ENCODE measurements at places on chromosomes 16 and 17. TPM values are rescaled to one million over a fixed set of nuclear protein-coding genes. Genes with fewer than 3 reads are reported as not detected.

Gene CORO1A
- 27.3 TPM for polyA plus RNA-seq

Gene GP2
- 17.6 TPM for polyA plus RNA-seq

Gene ACTG1
- 3,459 TPM for polyA plus RNA-seq

Gene BRIP1
- polyA plus RNA-seq = 6.4 TPM

Gene FAM83G
- polyA plus RNA-seq = 37.3 TPM

Gene SLC22A31
- polyA plus RNA-seq = 4.7 TPM

Gene MYO15A
- 0.22 TPM for polyA plus RNA-seq

DNA sequence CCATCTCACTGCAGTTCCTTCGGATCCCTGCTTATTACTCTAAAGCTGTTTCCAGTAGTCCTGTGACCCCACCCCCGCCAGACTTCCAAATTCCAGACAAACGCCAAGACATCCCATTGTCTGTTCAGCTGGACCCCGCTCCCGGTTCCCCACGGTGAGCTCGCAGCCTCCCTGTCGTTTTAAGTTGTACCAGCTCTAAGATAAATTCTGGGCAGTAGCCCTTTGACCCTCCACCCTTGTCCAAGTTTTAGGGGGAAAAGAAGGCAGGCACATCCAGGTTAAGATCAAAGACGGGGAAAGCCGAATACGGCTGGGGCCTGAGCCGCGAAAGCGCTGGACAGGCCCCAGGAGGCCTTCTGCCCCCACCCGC is 589 bp downstream of the ARL6IP1 start:
- H3K4me1 ChIP-seq = peaks cover 5% of the 10 kb centered on the region
- DNase-seq = no peak
- no peaks in the 10 kb centered on the region for H3K27me3 ChIP-seq
- peaks cover 2% of the 10 kb centered on the region for H3K36me3 ChIP-seq

DNA sequence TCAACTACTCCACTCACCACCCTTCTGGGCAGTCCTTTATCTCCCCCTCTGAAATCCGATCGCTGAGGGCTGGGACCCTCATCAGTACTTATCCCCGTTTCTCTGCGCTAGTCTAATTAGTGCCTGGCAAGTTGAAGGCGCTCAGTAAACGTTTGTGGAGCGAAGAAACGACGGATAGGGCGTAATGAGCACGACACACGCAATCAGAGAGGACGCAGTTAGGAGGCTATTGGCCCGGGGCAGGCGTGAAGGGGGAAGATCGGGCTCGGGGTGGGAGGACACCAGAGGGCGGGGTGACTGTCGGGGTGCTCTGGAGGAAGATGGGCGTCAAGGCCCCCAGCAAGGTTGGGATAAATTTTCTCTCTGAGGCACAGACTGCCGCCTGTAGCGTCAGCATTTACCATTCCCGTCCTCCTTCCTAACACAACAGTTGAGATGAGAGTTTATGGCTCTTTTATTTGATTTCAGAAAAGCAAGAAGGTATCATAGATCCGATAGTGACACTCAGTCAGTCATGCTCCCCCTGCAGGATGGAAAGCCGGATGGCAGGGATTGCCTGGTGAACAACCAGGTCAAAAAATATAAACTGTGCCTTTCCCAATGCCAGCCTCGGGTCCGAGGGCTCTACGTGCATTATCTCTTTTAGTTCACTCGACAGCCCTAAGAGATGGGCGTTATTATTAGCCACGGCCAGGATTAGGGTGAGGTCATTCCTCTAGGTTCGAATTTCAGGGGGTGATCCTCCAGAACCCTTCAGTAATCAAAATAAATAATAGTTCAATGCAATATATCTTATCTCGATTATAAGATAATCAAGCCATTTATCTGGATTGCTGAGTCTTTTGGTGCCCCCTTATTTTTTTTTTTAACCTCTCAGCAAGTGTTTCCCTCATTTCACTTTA is 9.5 kb upstream of the ARL4D start:
- peak; percentile 90 for DNase-seq
- no peaks in the 10 kb centered on the region for H3K36me3 ChIP-seq
- peaks cover 35% of the 10 kb centered on the region for H3K4me1 ChIP-seq
- H3K27me3 ChIP-seq = no peaks in the 10 kb centered on the region
- peak overlapping the region; percentile 55 for H3K4me3 ChIP-seq
- H3K27ac ChIP-seq = peak overlapping the region; percentile 100

DNA sequence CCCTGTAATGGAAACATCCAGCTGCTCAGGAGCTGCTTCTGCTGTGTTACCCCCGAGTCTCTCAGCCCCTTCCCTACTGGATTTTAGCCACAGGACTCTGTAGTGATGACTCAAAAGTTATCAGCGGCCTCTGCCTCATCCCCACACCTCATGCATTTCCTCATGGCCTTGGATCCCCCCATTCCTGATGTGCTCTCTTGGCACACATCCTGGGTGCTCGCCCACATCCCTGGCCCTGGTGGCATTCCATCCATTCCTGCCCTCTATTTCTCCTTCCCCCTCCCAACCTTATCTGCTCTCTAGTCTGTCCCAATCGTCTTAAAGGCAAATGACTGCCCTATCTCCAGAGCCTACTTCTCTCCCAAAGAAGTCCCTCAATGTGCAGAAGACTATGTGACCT is 24.6 kb downstream of the MARF1 start:
- no peak overlapping the region for H3K4me3 ChIP-seq
- H3K27me3 ChIP-seq = no peaks in the 10 kb centered on the region
- no peaks in the 10 kb centered on the region for H3K4me1 ChIP-seq
- H3K27ac ChIP-seq = no peak overlapping the region

- H3K4me1 ChIP-seq = peaks cover 68% of the 10 kb centered on the region
- H3K4me3 ChIP-seq = peak overlapping the region; percentile 71
- no peaks in the 10 kb centered on the region for H3K27me3 ChIP-seq
- DNase-seq = no peak
- no peak overlapping the region for H3K27ac ChIP-seq
Measured at GRCh38 chr17:50276588-50277356, 2.5 kb downstream of the TMEM92 start.

DNA sequence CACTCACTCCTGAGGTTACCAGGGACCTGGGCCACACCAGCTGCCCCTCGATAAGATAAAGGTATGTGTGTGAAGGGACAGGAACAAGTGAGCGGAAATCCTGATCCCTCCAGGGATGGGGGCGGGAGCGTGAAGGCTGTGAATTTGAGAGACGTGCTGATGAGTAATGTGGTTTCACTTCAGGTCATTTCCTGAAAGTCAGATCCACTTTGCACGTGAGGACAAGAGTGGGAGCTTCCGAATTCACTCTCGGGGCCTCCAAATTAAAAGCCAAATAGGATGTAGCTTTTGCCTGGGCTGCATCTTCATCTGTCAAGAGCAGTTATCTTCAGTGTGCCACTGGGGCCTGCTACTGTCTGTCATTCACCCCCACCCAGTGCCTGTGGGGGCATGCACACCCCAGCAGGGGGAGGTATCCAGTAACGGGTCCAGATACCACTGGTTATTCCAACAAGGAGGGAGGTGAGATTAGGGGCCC is 87.4 kb upstream of the LHX1 start:
- no peaks in the 10 kb centered on the region for H3K4me1 ChIP-seq
- no peak overlapping the region for H3K27ac ChIP-seq
- H3K27me3 ChIP-seq = peaks cover 7% of the 10 kb centered on the region
- no peaks in the 10 kb centered on the region for H3K36me3 ChIP-seq

- peaks cover 11% of the 10 kb centered on the region for H3K27me3 ChIP-seq
- no peaks in the 10 kb centered on the region for H3K36me3 ChIP-seq
- no peak overlapping the region for H3K4me3 ChIP-seq
- H3K4me1 ChIP-seq = no peaks in the 10 kb centered on the region
Measured at GRCh38 chr16:56530872-56531271, 11.0 kb upstream of the BBS2 start.

- H3K27ac ChIP-seq = no peak overlapping the region
- H3K27me3 ChIP-seq = no peaks in the 10 kb centered on the region
- no peak overlapping the region for H3K4me3 ChIP-seq
- H3K4me1 ChIP-seq = no peaks in the 10 kb centered on the region
Measured at GRCh38 chr16:65657071-65657494, 535.2 kb upstream of the CDH11 start.

DNA sequence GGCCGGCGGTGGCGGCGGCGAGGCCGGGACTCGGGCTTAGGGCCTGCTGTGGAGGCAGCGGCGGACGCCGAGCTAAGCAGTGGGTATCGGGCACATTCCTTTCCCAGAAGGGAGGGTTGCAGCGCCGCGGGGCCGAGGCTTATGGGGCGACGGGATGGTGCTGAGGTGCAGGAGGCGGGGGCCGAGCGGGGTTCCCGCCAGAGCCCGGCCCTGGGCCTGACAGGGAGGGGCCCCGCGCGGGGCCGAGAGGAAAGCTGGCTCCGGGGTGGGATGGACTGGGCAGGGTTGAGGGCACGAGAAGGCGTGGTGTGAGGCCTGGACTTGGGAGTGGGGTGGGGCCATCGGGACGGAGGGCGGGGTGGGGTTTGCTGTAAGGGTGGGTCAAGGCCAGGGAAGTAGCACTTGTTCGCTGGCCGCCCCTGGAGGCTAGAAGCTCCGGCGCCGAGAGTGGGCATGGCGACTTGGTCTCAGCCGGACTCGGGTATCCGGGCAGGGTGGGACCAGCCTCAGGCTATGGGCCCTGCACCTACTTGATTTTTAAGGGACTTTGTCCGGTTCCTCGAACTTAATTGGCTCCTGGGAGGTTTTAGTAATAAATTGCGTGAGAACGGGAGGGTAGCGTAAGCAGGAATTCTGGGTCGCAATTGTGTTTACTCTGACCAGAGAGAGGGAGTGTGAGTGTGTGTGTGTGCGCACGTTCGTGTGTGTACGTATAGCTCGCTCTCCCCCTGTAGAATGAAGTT is 396 bp downstream of the NFE2L1 start:
- peaks cover 47% of the 10 kb centered on the region for H3K4me1 ChIP-seq
- H3K4me3 ChIP-seq = peak overlapping the region; percentile 78
- H3K27ac ChIP-seq = peak overlapping the region; percentile 82
- no peaks in the 10 kb centered on the region for H3K27me3 ChIP-seq
- peak; percentile 94 for DNase-seq

DNA sequence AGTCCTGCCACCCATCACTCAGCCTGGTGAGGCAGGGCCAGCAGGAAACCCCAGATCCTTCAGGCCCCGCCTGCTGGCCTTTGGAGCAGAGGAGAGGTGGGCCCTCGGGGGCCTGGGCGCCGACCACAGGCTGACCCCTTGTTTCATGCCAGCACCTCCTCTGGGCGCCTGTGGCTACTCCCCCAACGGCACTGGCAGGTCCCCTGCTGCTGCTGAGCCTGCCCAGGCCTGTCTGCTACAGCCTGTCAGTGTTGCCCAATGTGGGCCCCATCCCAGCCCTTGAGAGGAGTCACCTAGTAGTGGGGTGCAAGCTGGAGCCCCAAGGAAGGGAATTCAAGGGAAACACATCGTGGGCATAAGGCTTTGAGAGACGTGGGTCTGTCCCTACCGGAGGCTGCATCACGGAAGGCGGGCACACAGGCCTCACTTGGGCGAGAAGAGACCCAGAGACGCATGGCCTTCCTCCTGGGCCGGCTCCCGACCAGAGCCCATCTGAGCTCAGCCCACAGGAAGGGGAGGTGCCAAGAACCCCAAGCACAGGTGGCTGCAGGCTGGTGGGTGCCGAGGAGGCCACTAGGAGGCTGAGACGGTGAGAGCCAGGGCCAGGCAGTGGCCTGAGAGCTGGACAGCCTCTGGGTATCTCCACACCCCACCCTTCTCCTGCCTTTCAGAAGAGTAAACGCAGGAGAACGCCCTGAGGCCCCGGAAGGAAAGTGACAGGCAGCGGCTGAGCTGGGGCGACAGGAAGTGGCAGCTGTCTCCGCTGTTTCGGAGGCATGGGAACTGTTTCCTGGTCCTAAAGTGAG is 8.0 kb upstream of the FASN start:
- H3K27ac ChIP-seq = peak overlapping the region; percentile 79
- peaks cover 46% of the 10 kb centered on the region for H3K4me1 ChIP-seq
- H3K36me3 ChIP-seq = no peaks in the 10 kb centered on the region
- H3K27me3 ChIP-seq = no peaks in the 10 kb centered on the region
- peak; percentile 76 for DNase-seq
- peak overlapping the region; percentile 12 for H3K4me3 ChIP-seq

GRCh38 chr17:3894911-3895343 is 2.1 kb upstream of the CAMKK1 start:
- H3K27me3 ChIP-seq = no peaks in the 10 kb centered on the region
- peaks cover 46% of the 10 kb centered on the region for H3K4me1 ChIP-seq
- H3K36me3 ChIP-seq = no peaks in the 10 kb centered on the region
- peak; percentile 88 for DNase-seq

- H3K4me3 ChIP-seq = no peak overlapping the region
- no peak overlapping the region for H3K27ac ChIP-seq
- DNase-seq = no peak
- peaks cover 3% of the 10 kb centered on the region for H3K4me1 ChIP-seq
Measured at GRCh38 chr16:70682239-70683145, 3.4 kb downstream of the MTSS2 start.

GRCh38 chr16:21590796-21591195 is 8.6 kb upstream of the METTL9 start:
- H3K27ac ChIP-seq = no peak overlapping the region
- no peak overlapping the region for H3K4me3 ChIP-seq
- no peaks in the 10 kb centered on the region for H3K4me1 ChIP-seq
- no peaks in the 10 kb centered on the region for H3K36me3 ChIP-seq

DNA sequence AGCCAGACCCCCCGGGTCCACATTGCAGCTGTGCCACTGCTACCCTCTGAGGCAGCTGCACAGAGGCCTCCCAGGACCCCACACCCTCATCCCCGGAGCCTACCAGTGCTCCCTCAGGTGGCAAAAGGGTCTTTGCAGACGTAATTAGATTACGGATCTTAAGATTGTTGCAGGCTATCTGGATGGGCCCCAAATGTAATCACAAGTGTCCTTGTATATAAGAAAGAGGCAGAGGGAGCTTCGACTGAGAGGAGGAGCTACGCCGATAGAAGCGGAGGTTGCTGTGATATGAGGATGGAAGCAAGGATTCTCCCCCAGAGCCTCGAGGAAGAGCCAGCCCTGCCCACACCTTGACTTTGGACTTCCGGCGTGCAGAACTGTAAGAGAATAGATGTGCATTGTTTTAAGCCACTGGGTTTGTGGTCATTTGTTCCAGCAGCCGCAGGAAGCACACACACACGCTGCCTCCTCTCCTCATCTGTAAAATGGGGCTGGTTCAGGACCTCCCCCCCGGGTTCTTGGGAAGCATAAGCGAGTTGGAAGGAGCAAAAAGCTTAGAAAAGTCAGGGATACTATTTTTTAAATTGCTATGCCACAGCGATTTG is 10.5 kb upstream of the RAI1 start:
- H3K27ac ChIP-seq = no peak overlapping the region
- H3K4me3 ChIP-seq = no peak overlapping the region
- DNase-seq = peak; percentile 81
- no peaks in the 10 kb centered on the region for H3K36me3 ChIP-seq
- no peaks in the 10 kb centered on the region for H3K27me3 ChIP-seq
- H3K4me1 ChIP-seq = no peaks in the 10 kb centered on the region

- DNase-seq = no peak
- H3K27ac ChIP-seq = no peak overlapping the region
- no peaks in the 10 kb centered on the region for H3K36me3 ChIP-seq
- no peaks in the 10 kb centered on the region for H3K4me1 ChIP-seq
Measured at GRCh38 chr17:44840936-44841335, 6.7 kb upstream of the HIGD1B start.
